GM12892 (cell line): ENCODE measurements at places on chromosomes 2 and 18.

DNA sequence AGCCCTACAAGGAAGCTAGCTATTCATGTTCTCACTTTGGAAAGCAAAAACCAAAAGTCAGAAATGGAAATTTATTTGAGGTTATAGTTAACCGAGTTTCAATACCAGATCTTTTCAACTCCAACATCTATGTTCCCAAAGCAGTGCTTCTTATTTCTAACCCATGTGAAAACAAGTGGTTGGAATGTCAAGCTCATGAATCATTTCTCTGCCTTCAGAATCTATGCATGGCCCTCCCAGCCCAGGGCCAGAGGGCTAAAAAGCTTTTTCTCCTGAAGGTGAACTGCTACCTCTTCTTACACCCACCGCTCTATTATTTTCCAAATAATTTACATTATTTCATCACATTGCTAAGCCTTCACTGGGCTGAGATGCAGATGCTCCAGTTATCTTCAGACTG is 158.4 kb downstream of the SP3 start:
- DNase-seq, result no peak

DNA sequence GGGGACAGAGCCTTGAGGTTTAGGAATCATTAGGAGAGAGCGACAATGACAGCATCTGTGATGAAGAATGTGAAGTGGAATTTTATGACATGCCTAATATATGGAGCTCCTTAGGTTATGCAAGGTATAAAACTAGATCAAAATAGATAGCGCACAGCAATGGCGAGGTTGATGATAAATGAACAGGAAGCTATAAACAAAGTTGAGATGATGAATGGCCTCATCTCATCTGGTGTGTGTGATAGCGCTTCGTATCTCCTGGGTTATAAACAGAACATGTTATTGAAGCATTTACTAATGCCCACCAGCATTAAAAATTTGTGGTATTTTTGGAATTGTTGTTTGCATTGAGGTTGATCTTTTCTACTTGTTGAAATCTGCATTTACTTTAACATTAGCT is 231.5 kb downstream of the LTBP1 start:
- no peak for DNase-seq

GRCh38 chr2:60998628-60999545 is 18.6 kb upstream of the PEX13 start:
- DNase-seq, result peak; percentile 19

DNA sequence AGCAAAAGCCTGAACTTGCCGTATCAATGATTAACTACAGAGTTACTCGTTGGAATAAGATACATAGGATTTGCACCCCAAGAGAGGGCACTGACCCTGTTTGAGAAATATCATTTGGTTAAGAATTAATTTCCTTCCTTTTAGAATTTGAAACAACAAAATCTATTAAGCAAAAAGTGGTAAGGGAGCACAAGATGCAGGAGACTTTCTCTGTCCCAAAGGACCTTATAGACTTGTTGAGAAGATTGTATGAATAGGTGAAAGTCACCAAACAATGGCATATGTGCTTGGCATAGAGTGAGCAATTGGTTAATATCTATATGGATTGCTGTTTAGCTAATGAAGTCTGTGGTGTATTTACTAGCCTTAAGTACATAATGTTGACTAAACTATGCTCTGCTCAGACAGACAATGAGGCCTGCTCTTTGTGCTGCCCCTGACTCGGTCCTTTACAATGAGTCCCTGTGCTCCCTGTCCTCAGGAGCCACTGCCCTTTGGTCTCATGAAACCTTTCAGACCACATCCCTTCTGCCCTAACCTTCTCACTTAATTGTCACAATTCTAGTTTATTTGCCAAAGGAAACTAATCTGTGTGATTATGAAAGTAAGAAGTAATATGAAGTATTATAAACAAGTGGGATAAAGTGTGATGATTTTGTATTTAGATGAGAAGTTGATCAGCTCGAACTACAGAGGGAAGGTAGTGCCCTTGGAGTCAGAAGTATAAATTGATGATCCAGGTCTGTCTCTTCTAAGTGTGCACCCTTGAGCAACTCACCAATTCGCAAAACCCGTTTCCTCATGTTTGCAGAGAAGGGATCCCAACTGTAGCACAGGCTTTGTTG is 21.2 kb upstream of the HNMT start:
- no peak for DNase-seq

- no peak for DNase-seq
Measured at GRCh38 chr2:98487806-98488189, 43.1 kb downstream of the INPP4A start.

GRCh38 chr2:55119711-55120487 is 69.6 kb upstream of the RTN4 start:
- DNase-seq, result no peak

- no peak for DNase-seq
Measured at GRCh38 chr2:232211743-232212686, 166.5 kb upstream of the ALPP start.

- DNase-seq, result no peak
Measured at GRCh38 chr2:218033208-218033589, 30.4 kb upstream of the TNS1 start.

DNA sequence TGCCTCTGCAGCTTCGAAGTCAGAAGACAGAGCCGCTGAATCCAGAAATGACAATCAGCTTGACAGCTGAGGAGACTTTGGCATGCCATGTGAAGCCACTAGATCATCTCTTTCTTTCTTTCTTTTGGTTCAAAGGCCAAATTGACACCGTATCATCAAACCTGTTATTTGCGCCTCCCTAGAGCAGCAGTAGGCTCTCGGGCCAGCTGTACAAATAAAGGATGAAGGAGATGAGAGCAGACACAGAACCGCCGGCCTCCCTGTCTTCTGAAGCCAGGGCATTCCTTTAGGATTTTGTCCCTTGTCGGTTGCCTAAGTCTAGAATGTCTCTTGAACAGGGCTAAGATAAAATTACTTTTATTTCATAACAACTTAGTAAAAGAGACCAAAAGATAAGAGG is 36.8 kb downstream of the COL4A4 start:
- no peak for DNase-seq

DNA sequence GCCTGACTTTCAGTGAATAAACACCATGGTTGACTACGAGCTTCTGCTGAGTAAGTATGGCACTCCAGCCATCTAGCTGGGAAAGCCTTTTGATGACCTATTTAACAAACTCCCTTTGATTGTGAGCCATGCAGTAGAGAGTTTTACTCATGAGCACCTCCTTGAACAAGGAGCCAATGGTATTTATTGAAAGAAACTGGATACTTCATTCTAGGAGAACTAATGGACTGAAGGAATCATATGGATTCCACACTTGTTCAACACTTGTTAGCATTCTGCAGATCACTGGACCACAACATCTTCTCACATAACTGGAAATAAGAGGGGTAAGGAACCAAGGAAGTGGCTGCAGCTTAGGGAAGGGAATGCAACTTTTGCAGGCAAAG is 320.9 kb upstream of the ETAA1 start:
- DNase-seq, result no peak
